NCI-H1417 treated with DMSO at 0.1 percent for 48 hours (cell line): ENCODE measurements at places on chromosomes 3 and 15.

- DNase-seq, result no peak
These were observed 20.4 kb downstream of the STARD5 start for GRCh38 chr15:81303244-81304225.

GRCh38 chr3:138366006-138366759, 17.8 kb downstream of the MRAS start:
- no peak for DNase-seq

- DNase-seq, result no peak
These were observed 11.9 kb downstream of the ARIH2 start for GRCh38 chr3:48930590-48930989.

DNA sequence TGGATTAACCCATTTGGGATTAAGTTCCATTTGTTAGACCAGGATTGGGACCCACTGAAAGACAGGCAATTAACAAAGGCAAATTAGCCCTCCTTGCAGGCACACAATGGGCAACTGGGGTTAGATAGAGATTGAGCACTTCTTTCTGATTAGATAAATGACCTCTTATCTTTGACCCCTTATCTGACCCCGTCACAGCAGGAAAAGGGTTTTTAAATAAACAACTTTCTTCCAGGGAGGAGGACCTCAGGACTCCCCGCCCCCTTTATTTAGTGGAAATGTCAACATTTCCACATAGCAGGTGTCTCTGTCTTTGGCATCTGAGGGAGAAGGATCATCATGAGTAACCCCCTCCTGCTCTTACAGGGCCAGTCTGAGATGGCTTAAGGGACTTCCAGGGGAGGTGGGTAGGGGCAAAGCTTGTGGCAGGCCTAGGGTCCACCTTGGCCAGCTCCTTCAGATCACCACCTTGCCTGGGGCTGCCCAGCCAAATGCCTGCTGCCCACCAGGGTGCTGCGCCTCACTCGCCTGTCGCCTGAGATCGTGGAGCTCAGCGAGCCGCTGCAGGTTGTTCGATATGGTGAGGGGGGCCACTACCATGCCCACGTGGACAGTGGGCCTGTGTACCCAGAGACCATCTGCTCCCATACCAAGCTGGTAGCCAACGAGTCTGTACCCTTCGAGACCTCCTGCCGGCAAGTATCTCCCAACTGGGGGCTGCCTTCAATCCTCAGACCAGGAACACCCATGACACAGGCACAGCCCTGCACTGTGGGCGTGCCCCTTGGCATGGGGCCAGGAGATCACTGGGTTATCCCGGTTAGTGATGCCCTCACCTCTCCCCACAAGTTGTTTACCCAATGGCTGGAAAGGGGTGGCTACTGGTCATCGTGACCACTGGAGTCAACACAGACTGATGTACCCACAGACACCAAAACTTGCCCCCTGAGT, 2.6 kb upstream of the WDR6 start:
- DNase-seq, result no peak

GRCh38 chr3:27568393-27568792, 84.2 kb upstream of the SLC4A7 start:
- no peak for DNase-seq

DNA sequence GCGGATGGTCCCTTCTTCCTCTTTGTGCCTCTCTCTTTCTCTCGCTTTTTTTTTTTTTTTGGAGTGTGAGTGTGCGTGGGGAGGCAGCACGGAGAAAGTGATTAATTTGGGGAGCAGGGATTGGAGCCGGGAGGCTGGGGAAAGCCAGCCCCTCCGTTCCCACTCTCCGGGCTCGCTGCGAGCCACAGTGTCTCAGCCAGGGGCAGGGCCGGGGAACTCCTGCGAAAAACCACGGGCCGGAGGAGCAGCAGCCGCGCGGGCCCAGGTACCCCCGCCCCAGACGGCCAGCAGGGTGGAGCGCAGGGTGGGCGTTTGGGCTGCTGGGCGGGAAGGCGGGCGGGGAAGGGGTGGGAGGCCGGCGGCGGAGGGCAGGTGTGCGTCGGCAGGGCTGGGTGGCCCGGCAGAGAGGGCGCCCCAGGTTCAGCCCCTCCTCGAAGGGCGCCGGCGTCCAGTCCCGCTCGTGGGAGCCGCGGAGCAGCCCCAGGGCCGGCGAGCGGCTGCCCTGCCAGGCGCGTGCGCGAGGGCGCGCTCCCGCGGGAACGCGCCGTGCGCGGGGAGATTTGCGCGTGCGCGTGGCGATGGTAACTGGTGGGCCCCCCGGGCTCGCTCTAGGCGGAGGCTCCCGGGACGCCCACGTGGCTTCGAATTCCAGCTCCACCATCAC, 1.4 kb downstream of the CHL1 start:
- DNase-seq, result no peak

DNA sequence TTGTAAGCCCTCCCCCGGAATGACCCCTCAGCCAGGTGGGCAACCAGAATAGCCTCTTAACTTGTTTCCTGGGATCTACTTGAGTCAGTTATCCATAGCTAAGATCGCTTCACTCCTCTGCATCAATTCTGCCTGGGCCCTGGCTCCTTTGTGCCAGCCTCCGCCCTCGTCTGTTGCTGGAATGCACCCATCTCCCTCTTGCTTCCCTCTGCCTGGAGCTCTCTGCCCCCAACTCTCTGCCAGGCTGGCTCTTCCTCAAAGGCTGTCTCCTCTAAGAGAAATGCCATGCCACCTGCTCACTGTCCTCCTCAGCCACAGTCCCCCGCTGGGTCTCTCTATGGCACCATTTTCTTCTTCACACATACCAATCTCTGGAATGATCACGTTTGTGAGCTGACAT, 240.8 kb downstream of the ADAMTS17 start:
- DNase-seq, result no peak

DNA sequence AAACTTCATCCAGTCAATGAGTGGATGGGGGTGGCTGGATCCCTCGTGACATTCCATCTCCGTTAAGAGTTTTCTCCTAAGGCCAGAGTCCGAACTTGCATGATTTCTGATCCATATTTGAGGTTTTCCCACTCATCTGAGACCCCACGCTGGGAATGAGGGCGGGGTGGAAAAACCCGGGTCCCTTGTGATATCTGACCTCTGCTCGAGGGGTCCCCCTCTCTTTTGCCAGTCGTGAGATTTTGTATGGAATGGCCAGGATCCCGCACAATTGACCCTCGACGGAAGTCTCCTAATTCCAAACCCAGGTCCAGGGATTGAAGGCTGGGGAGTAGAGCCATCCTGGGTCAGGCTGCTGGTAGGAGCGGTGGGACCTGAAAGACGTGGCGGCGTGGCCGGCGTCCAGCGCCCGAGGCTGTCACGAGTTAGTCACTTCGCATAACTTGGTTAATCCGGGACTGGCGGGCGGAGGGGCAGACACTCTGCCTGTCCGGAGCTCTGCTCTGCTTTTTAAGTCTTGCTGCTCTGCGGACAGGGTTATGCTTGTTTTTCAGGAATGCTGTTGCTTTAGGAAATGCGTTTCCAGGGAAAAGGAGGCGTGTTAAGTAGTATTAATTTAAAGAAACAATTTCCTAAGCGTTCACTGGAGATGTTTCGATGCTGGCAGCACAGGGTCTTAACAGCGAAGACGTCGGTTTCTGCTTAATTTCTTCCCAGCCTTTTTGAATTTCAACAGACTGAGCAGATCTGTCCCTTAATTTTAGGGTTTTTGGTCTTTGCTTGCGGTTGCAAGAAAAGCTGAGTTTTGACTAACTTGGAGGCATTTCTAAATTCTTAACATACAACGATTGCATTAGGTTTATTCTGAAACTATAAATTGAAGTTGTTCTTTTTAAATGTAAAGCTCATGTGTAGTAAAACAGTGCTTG, 69.7 kb upstream of the LRRFIP2 start:
- DNase-seq, result no peak
